ENCODE measurements at places on chromosomes 12 and 14.

DNA sequence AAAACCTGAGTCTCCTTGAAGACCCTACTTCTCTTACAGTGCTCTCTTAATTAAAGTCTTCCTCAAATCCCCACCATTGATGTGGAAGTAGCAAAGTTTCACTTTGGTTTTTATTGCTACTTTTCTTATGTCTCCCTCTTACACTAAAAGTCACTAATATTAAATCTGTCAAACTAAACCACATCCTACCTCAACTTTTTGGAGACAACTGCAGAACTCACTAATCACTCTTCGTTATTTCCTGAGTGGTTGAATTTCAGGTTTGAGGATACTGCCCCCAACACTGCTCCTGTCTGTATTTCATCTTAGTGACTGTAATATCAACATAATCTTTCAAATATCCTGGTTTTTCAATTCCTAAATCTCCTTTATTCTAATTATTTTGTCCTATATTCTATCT lies 213.0 kb upstream of the PDE3A start:
- DNase-seq, result no peak

- DNase-seq, result no peak
Measured at GRCh38 chr12:95718772-95719171, 71.8 kb downstream of the NTN4 start.

DNA sequence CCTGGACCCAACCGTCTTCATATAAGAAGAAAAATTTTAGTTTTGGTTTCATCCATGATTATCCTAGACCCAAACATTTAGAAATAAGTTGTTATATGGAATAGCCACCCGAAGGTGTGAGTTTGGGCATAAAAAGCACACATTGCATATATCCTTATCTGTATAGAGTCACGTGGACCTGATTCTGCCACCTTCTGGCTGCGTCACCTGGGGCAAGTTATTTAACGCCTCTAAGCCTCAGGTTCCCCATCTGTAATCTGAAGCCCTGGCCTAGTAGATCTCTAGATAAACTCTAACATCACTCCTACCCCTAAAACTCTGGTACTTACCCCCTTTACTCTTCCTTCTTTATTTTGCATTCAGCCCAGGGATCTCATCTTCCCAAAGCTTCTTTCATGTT lies 14.3 kb upstream of the KRT5 start:
- DNase-seq, result no peak

GRCh38 chr12:67068204-67068731 lies 200.9 kb upstream of the CAND1 start:
- no peak for DNase-seq

Measured in H54 (cell line).